Aorta (tissue), 5 donors: ENCODE measurements at places on chromosomes 13 and 19. TPM values are rescaled to one million over a fixed set of nuclear protein-coding genes. Genes with fewer than 3 reads are reported as not detected.

- no peak for DNase-seq
Observed at GRCh38 chr19:18102916-18103542, 5.5 kb downstream of the MAST3 start.

GRCh38 chr13:25844559-25845434 lies 207.0 kb downstream of the SHISA2 start:
- no peak for DNase-seq

DNA sequence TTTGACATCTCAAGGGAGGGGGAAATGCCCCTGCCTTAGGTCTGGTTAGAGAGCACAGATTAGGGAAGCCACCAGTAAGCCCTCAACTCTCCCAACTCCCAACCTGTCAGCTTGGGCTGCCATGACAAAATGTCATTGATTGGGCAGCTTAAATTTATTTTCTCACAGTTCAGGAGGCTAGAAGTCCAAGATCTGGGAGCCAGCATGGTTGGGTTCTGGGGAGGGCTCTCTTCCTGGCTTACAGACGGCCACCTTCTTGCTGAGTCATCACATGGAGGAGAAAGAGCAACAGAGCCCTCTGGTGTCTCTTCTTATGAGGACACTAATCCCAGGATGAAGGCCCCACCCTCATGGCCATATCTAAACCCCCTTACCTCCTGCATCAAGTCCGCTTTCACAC lies 24.2 kb downstream of the C19orf12 start:
- peak; percentile 40 for DNase-seq

GRCh38 chr13:41137241-41137640 lies 4.6 kb upstream of the KBTBD6 start:
- no peak for DNase-seq

Gene ATCAY
- not detected for polyA plus RNA-seq

DNA sequence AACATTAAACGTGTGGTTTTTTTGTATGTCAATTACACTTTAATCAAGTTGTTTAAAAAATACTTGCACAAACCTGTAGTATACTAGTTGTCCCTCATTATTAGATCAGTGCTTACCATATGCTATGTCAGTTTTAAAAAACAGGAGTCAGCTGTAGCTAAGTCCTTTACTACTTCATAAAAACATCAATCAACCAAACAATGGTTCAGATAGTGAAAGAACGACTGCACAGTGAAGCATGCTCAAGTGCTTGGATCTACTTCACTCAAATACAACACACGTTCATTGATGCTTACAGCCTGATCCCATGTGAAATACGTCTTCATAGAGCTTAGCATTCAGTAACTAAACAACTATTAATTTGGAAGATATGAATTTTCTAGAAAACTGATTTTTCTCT lies 225.0 kb downstream of the FGF14 start:
- no peak for DNase-seq

Gene ABHD13
- 6.4 TPM for polyA plus RNA-seq

Gene PEAK3
- not detected for polyA plus RNA-seq

GRCh38 chr13:30431269-30431940 lies 9.1 kb downstream of the UBE2L5 start:
- no peak for DNase-seq

DNA sequence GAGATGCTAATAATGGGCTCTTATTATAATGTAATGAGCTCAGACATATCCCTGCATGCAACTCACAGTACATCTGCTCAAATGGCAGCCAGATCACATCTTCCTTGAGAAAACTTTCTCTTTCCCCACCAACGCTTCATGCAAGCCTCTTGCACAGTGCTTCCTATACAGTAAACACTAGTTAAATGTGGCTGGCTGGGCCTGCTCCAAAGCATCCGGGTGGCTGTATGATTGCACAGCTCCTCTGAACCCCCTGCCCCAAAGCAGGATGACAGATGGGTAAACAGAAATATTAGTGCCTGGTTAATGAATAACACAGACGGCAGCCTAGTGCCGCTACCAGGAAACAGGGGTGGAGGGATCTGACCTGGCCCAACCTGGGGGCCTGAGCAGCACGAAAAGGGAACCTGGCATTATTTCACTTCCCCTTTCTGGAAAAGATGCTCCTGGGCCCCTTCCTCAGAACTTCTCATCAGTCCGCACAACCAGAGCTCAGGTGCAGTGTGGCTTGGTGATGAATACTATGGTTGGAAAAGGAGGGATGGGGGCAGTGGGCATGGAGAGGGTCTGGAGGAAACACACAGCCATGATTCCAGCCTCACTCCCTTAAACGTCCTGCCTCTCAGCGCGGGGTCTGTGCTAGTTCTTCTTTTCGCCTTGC lies 10.8 kb downstream of the FFAR2 start:
- no peak for DNase-seq

Gene ZNF808
- polyA plus RNA-seq = 1.1 TPM

Gene OR4F17
- polyA plus RNA-seq = not detected

DNA sequence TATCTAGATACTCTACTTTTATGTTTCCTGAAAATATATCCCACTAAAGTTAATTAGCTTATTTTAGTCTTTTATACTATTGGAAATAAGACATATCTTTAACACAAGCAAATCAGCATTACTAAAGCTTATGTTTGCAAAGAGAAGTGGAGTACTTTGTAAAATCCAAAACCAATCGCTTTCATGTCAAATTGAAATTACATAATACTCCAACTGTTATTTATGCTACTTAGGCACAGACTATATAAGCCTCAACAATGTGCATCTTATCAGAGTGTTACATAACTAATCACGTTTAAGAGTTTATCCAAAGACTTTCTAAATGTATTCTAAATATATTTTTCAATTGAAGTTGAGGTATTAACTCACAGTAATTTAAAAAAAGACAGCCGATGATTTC lies 200.0 kb downstream of the PCDH20 start:
- DNase-seq = no peak

- DNase-seq = no peak
Observed at GRCh38 chr13:64066711-64067110, 2651.1 kb upstream of the PCDH20 start.

Gene GIPC3
- 0.50 TPM for polyA plus RNA-seq

GRCh38 chr19:19578252-19578651 lies 40.2 kb downstream of the CILP2 start:
- DNase-seq = no peak

DNA sequence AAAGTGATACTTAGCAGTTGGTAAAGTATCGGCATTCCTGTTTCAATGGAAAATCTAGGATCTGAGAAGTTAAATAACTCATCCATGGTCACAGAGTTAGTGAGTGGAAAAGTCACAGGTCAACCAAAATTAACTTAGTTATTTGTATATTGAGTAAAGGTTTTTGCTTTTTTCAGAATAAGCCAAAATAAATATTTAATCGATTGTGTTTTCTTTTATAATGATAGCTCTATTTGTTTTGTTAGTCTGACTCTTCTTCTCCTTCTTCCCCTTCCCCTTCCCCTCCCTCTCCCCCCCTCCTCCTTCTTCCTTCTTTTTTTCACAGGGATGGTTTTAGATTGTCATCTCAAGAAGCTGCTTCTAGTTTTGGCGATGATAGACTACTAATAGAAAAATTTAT lies 173.5 kb downstream of the PCCA start:
- no peak for DNase-seq

- no peak for DNase-seq
Observed at GRCh38 chr13:27960362-27961226, 8.5 kb downstream of the CDX2 start.

DNA sequence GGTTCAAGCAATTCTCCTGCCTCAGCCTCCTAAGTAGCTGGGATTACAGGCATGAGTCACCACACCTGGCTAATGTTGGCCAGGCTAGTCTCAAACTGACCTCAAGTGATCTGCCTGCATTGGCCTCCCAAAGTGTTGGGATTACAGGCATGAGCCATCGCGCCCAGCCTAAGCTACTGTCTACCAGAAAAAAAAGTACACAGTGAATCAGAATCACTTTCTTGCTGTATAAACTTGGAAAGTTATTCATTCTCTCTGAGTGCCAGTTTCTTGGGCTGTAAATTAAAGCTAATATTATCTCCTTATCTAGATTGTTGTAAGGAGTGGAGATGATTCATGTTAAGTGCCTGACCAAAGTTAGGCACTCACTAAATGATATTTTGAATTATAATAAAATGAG lies 242.8 kb downstream of the ENOX1 start:
- DNase-seq = no peak

Gene B3GNT3
- polyA plus RNA-seq = not detected

Gene INAFM1
- polyA plus RNA-seq = 5.4 TPM

GRCh38 chr13:21316376-21316775 lies 139.9 kb downstream of the MRPL57 start:
- DNase-seq = no peak

- no peak for DNase-seq
Observed at GRCh38 chr13:32549788-32550187, 11.2 kb upstream of the N4BP2L2 start.

DNA sequence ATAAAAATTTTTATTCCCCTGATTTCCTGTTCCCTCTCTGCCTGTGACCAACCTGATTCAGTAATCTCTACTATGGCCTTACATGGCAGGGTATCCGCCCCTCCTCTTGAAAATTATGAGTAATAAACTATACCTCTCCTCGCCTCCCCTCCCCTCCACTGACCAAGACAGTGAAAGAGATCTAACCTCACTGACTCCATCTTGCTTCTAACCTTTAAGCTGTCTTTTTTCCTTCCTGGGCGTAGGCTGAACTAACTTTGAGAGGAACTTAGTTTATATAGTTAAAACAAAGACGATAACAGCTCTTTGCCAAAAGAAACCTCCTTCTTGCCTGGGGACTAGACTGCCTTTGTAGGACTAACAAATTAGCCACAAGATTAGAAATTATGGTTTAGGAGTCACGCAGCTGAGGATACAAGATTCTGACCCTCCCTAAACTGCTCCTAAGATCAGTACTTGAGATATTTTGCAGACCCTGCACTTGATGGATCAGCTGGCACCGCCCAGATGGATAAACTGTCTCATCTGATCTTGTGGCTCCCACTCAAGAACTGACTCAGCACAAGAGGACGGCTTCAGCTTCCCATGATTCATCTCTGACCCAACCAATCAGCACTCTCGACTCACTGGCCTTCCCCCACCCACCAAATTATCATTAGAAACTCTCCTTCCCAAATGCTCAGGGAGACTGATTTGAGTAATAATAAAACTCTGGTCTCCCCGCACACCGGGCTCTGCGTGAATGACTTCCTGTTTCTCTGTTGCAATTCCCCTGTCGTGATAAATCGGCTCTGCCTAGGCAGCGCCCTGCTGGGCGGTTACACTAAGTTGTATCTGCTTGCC lies 187.1 kb downstream of the TDRD3 start:
- no peak for DNase-seq

Gene DNAAF3
- 0.87 TPM for polyA plus RNA-seq

DNA sequence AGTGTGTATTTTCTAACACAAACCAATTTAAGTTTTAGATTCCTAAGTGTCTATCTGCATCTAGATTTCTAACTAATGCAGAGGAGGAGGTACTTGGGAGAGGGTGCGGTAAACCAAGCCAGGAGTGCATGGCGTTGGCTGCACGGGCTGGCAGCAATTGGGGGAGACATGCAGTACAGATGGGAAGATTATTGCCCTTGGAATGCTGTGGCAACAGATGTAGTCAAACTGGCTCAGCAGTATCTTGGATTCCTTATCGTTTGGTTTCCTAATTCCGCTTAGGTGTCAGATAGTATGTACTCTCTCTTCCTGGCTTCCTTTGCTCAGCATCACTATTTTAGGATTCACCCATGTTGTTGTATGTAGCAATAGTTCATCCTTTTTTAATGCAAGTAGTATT lies 29.4 kb upstream of the STK24 start:
- no peak for DNase-seq

Gene HSD17B14
- 18.9 TPM for polyA plus RNA-seq

Gene NANOS3
- polyA plus RNA-seq = not detected

DNA sequence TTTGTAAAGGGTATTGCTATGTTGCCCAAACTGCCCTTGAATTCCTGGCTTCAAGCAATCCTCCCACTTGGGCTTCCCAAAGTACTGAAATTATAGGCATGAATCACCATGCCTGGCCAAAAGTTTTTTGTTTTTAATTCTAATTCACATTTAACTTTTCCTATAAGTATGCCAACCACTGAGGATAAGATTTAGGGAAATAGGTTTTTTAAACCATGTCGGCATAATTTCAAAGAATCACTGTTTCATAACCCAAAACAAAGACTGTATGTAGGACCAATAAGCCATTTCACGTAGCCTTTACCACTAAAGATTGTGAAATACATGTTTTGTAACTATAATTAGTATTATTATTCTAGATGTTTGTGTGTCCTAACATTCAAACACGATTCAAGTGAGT lies 8.2 kb downstream of the ZDHHC20 start:
- no peak for DNase-seq

- DNase-seq = no peak
Observed at GRCh38 chr19:33177417-33177979, 16.6 kb upstream of the LRP3 start.

Gene KDM4B
- polyA plus RNA-seq = 14.1 TPM

DNA sequence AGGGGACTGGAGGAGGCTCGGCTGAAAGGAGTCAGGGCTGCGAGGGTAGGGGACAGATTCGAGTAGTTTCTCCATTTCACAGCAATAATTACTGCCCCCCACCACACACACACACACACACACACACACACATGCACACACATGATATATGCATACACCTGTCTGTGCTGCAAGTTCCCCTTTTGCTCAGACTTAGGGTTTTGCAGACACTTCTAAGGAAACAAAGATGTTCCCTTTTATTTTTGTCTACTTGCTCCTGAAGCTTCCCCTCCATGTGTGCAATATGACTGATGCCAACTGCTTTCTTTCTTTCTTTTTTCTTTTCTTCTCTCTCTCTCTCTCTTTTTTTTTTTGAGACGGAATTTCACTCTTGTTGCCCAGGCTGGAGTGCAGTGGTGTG lies 13.4 kb downstream of the MBD3L2B start:
- DNase-seq = no peak

DNA sequence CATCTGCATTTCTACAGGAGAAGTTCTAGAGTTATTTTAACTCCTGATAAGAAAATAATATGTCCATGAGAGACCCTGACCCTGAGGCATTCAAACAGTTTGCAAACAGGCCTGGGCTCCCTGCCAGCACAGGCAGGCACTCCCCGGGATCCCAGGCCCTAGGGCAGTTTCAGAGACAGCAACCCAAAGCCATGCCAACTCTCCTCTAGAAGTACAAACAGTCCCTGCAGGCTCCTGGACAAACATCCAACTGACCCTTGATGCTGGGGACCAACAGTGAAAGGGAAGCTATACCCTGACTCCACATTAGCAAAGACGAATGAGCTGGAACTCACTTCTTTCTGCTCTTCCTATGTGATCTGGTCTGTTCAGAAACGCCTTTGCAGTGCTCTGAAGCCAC lies 44.8 kb downstream of the CCDC70 start:
- no peak for DNase-seq

GRCh38 chr13:91123456-91124127 lies 223.9 kb upstream of the MIR17HG start:
- DNase-seq = no peak

DNA sequence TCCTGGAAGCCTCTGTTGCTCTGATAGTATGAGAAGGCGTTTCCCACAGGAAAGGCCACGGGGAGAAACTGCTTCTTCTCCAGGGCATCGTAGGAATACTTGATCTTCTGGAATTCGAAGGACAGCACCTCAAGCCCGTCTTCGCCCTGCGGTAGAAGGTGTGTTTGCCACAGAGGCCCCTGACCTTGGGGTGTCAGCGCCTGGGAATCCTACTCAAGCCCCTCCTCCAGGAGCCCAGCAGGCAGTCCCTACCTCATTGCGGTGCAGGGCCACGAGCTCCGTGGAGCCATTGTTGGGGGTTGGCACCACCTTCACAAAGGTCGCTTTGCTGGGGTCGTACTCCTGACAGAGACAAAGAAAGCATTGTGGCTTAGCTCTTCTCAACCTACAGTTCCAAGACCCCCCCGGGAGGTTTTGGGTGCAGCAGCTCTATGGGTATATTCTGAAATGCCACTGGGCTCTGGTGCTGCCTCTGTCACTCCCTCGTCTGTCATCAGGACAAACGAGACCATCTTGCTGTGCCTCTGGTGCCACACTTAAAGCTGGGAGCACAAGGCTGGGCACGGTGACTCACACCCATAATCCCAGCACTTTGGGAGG lies 3.7 kb downstream of the ATP13A1 start:
- DNase-seq = no peak

Gene RASIP1
- polyA plus RNA-seq = 1.8 TPM
